Epithelial cell of esophagus (primary cell): ENCODE measurements at places on chromosomes 13 and 19.
A peak's percentile ranks its signal among the peaks of the same experiment; 100 is the strongest.

- DNase-seq = no peak
Measured at GRCh38 chr19:38564981-38565690, 52.6 kb downstream of the MAP4K1 start.

GRCh38 chr13:107203146-107203847 lies 635.4 kb upstream of the ARGLU1 start:
- DNase-seq = peak; percentile 10

- DNase-seq = no peak
Measured at GRCh38 chr13:76745261-76746200, 140.7 kb downstream of the KCTD12 start.

DNA sequence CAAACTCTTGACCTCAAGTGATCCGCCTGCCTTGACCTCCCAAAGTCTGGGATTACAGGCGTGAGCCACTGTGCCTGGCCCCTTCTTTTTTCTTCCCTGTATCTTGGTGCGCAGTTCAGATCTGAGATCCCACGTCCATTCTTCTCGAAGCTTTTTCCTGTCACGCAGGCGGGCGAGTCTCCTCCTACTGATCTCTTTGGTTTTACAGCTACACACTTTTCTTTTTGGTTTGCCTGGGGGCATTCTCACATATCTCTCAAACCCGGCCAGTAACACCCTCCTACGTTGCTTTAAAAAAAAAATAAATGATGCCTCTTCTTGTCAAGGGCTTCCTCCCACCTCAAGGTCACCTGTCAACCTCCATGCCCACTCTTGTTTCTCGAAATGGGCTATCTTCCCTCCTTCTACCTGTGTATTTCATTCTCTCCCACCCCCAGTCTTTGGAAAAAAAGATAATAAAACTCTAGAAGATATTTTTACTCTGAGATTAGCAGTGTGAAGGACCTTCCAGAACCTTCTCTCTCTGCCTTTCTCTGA lies 12.1 kb downstream of the TMPRSS9 start:
- no peak for DNase-seq

- peak; percentile 75 for DNase-seq
Measured at GRCh38 chr13:21800837-21801616, 130.2 kb downstream of the FGF9 start.

GRCh38 chr19:55273978-55274707 lies 5.8 kb downstream of the HSPBP1 start:
- DNase-seq = no peak

DNA sequence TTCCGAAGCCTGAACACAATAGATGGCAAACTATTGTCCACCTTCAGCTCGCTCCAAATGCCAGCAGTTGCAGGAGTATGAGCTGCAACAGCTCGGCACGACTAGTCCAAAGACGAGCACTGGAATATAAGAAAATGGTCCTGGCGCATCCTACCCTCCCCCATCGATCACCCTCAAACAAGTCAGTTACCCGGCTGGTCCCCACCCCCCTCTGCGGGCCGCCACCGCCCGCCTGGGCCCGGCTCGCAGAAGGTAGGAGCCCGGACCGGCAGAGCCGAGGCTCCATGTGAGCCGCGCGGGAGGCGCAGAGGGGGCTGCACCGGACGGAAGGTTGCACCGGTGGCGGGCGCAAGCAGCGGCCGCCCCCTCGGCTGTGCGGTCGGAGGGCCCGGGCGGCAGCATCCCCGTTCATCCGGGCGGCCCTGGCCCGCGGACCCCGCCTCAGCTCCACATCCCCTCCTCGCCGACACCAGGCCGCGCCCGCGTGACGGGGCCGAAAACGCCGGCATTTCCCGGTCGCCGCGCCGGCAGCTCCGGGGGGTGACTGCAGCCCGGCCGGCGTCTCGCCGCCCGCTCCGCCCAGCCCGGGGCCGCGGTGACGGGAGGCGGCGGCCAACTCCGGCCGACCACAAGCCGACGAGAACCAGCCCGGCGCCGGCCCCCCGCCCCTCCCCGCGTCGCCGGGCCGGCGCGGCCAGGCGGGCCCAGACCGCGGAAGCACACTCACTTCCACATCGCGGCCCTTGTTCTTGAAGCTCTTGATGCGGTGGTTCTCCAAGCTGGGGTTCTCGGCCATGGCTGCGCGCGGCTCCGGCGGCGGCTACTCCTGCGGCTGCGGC lies 552 bp downstream of the KPNA3 start:
- DNase-seq = peak; percentile 38

- peak; percentile 38 for DNase-seq
Measured at GRCh38 chr19:55590617-55591016, 8.7 kb downstream of the FIZ1 start.

GRCh38 chr19:36773223-36773579 lies 594 bp upstream of the ZNF850 start:
- no peak for DNase-seq

GRCh38 chr19:19202707-19203011 lies 555 bp downstream of the NR2C2AP start:
- peak; percentile 18 for DNase-seq

GRCh38 chr19:5369962-5370367 lies 29.4 kb upstream of the PTPRS start:
- peak; percentile 20 for DNase-seq

- DNase-seq = no peak
Measured at GRCh38 chr13:86368924-86369323, 569.7 kb upstream of the SLITRK6 start.

GRCh38 chr19:5156231-5156986 lies 184.2 kb downstream of the PTPRS start:
- no peak for DNase-seq

DNA sequence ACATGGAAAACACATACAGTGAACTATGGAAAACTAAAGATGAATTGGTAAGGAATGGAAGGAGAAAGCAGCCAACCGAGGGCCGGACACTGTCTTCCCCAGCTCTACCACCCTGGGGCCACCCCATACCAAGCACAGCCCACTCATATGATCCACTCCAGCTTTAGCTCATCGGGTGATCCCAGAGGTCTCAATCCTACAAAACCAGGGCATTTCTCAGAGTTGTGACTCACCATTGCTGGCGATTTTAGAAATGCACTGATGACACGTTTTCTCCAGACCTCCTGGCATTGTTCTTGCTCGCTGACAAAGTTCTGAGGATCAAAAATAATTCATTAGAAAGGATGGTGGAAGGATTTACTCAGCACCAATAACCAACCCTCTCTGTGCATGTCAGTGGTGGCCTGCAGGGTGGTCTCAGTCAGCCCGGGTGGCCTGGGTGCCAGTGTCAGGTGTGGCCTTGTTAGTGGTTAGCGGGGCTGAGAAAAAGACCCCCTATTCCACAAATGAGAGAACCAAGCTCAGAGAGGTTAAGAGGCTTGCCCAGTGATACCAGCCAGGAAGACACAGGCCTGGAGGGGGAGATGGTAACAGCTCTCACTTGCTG lies 6.6 kb downstream of the TMEM272 start:
- DNase-seq = no peak

GRCh38 chr13:28817204-28817603 lies 2.9 kb upstream of the MTUS2 start:
- no peak for DNase-seq

DNA sequence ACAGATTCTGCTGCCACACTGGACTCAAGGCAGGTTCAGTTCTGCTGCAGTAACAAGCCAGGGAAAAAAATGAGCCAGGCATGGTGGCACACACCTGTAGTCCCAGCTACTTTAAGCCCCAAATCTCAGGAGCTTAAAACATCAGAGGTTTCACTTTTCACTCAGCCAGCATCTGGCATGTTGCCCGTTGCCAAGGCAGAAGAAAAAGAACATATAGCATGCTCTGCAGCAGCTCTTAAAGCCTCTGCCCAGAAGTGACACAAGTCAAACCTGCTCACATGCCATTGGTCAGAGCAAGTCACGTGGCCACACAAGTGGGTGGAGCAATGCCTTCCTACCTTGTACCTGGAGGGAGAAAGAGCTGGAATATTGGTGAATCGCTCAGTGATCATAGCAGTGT lies 14.7 kb upstream of the ADGRE5 start:
- peak; percentile 91 for DNase-seq

DNA sequence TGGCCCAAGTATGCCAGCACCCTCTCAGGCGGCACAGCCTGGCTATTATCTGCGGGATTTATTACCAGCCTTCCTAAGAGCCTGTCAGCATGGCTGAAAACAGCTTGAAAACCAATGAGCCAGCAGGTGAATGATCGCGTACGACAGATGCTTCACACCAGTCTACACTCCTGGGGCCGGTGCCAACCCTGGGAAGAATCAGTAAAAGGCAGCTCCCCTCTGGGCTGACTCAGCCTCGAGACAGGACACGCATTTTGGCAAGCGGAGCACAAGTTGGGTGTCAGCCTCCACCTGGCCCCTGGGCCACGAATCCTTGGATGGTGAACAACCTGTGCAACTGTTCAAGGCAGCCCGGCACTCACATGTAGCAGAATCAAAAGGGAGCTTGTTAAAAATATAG lies 15.6 kb downstream of the EMP3 start:
- peak; percentile 94 for DNase-seq

DNA sequence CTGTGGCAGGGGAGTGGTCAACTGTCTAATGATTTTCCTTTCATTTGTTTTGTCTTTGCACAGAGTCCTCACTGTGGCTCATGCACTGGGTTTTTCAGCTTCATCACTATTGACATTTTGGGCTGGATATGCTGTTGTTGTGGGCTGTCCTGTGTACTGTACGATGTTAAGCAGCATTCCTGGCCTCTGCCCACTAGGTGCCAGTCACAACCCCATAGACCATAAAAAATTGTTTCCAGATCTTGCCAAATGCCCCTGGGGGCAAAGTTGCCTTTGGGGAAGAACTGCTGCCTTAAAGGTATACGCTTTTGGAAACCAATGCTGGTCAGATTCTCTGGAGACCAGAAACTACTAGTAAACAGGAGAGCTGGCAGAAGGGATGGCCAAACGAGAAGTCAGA lies 310.4 kb downstream of the SPRY2 start:
- peak; percentile 52 for DNase-seq

DNA sequence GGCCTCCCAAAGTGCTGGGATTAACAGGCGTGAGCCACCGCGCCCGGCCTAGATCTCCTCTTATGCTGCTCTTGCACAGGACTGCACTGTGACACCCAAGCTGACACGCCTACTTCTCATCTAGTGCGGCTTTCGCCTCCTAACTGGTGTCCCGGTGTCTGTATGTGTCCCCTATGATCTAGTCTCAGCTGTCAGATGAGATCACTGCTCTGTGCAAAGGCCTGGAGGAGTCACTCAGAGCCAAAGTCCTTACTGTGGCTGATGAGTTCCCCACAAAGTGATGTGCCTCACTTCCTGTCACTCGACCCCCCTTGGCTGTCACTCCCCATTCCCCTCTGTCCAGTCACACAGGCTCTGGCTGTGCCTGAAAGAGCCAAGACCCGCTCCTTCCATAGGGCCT lies 2.5 kb downstream of the ZNF556 start:
- no peak for DNase-seq

DNA sequence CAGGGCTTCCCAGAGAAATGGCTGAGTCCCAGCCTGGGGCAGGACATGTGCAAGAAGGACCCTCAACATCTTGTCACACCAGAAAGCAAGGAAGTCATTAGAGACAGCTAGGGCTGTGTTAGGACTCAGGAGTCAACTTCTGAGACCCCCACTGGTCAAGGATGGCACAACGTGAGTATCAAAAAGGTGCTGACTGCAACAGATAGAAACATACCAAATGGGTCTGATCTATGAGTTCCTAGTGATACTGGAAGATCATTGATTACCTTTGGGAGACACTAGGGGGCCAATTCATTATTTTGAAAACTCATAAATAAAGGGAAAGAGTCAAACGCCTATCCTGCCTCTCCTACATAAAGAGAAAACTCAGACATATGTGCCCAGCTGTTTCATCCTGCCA lies 73.5 kb upstream of the GJB6 start:
- no peak for DNase-seq

DNA sequence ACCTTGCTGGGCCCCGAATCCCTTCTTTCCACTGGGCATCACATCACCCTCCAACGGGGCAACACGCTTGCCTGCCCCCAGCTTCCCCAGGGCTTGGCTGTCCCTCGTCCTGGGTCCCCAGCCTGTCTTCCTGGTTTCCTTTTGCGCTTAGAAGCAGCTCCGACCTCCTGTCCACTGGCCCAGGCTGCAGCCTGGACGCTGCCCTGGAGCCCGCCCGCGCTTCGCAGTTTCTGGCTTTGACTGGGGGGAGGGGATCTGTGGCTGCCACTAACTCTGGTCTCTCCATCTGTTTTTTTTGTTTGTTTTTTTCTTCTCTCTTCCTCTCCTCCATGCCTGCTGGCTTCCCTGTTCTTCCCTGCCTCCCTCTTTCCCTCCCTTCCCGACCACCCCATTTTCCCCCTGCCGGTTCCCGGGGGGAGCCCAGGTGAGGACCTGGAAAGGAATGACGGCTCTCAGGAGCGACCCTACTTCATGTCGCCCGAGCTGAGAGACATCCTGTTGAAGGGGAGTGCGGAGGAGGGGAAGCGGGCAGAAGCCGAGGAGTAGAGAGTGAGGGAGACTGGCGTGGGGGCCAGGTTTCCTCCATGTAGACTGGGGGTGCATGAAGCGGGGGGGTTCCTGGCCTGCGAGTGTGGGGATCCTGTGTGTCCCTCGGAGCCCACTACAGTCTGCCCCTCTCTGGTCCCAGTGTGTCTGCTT lies 11.5 kb upstream of the ILF3 start:
- no peak for DNase-seq

- no peak for DNase-seq
Measured at GRCh38 chr13:113646921-113647340, 11.1 kb downstream of the ATP4B start.

DNA sequence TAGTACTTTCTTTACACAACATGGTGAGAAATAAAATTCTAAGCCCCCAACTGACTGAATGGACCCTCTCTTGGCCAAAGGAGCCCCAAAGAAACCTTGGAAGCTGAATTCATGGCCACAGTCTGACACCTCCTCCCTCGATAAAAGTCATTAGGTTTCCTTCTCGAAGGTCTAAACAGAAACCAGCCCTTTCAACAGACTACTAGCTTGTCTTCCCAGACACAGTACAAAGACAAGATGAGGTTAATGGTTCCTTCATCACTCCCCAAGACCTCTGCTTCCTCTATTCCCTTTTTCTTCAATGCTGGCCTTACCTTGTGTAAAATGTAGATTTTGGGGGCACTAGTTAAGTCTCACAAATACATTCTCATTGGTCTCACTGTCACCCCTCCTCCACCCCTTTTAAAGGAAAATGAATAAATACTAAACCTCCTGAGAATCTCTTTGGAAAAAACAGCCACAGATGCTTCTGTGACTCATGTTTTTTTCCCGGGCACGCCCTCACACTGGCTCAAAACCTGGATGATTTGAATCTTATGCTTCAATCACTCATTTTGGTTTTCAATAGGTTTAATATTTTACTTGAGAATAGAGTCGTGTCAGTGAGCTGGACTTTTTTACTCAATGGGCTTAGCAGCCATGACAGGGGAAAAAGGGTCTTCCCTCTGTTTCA lies 65.8 kb upstream of the MED4 start:
- DNase-seq = peak; percentile 81

GRCh38 chr13:99659226-99659625 lies 158.0 kb downstream of the TM9SF2 start:
- no peak for DNase-seq

GRCh38 chr19:45496349-45496953 lies 396 bp downstream of the RTN2 start:
- DNase-seq = no peak

GRCh38 chr19:14661372-14661924 lies 13.2 kb downstream of the ADGRE3 start:
- DNase-seq = no peak

- peak; percentile 5 for DNase-seq
Measured at GRCh38 chr13:93029536-93029935, 197.1 kb upstream of the GPC6 start.

GRCh38 chr13:40518481-40518882 lies 148.0 kb downstream of the FOXO1 start:
- peak; percentile 61 for DNase-seq
